Activated CD4-positive, alpha-beta T cell treated with anti-CD3 and anti-CD28 coated beads for 24 hours (primary cell): ENCODE measurements at places on chromosomes 12 and 14.

- no peak for DNase-seq
These were observed 57.8 kb upstream of the NAP1L1 start for GRCh38 chr12:76142305-76142704.

GRCh38 chr12:630656-631632 is 32.3 kb downstream of the NINJ2 start:
- peak; percentile 53 for DNase-seq

DNA sequence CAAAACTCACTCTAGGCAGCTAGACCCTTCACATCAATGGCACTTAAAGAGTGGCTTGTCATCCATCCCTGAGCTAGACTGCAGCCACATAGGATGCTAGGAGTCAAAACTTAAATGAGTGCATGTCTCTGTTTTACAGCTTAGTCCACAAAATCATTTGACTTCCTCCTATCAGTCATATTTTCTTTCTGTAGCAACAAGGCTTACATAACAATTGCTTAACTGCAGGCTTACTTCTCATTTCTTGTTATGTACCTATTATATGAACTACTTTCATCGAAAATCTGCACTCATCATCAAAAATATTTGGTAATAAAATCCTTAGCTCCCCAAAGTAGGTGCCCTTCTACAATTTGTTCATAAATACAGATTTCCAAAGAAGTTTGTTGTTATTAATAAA is 30.1 kb downstream of the CLEC1A start:
- DNase-seq: no peak

GRCh38 chr12:16349131-16349460 is 1.7 kb downstream of the MGST1 start:
- no peak for DNase-seq

DNA sequence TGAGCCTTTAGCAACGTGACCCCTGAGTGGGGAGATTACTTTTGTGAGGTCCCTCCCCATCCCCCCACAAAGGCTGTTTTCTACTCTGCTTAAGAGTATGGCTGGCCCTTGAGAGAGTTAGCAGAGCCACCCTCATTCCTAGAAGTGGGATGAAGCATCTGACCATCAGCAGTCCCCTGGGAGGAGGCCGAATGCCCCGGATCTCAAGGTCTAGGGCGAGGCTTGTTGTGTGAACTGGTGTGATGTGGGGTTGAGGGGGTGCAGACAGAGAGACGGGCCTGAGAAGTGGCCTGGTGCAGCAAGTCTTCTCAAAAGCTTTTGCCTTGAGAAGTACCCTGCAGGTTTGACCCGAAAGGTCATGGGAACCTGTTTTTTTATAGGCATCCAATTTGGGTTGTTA is 153.0 kb upstream of the FKBP4 start:
- DNase-seq: no peak

- no peak for DNase-seq
These were observed 26.6 kb downstream of the RESF1 start for GRCh38 chr12:31985832-31986231.

GRCh38 chr14:51082349-51082748 is 12.6 kb downstream of the TRIM9 start:
- no peak for DNase-seq

DNA sequence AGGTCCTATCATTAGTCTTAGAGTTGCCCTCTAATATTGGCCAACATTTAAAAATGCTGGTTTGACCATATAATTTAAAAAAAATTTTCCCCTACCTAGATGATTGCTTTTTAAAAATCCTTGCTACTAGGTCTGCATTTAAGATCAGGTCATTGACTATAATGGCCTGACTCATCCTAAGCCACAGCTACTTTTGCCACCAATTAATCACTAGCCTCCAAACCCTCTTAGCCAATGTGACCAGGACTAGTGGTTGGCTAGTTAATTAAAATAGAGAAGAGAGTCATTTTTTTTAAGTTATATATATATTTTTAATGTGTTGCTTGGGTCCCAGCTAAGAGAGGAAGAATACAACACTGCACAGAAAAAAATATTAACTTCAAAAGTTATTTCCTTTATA is 57.5 kb downstream of the SOS2 start:
- DNase-seq: no peak

DNA sequence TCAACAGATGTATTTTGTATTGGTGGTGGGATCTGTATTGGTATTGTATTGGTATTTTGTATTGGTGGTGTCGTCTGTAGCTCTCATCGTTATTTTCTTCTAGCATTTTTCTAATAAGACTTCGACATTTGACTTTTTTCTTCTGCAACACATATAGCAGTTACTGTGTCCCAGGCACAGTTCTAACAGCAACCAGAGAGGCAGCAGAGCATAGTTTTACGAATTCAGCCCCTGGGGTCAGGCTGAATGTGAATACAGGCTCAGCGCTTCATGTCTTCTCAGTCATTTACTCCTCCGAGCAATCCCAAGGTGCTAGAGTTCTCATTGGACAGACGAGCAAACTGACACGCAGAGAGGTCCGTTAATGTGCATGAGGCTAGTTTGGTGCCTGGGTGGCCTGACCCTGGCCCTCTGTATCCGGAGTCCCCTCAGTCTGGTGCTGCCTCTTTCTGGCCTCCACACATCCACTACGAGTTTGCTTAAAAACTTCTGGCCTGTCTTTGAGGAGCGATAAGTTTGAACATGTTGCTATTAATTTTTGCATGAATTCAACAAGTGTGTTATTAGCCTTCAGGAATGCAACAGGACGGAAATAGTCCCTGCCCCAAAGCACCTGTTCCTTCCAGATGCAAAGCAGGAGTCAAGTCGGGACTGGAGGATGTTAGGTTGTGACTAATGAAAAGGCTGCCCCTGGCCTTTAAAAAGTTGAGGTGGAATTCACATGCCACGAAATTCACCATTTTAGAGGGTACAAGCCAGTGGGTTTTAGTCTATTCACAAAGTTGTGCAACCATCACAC is 87.0 kb downstream of the GLT1D1 start:
- no peak for DNase-seq
